ENCODE measurements at places on chromosomes 5 and 9. TPM values are rescaled to one million over a fixed set of nuclear protein-coding genes. Genes with fewer than 3 reads are reported as not detected.

DNA sequence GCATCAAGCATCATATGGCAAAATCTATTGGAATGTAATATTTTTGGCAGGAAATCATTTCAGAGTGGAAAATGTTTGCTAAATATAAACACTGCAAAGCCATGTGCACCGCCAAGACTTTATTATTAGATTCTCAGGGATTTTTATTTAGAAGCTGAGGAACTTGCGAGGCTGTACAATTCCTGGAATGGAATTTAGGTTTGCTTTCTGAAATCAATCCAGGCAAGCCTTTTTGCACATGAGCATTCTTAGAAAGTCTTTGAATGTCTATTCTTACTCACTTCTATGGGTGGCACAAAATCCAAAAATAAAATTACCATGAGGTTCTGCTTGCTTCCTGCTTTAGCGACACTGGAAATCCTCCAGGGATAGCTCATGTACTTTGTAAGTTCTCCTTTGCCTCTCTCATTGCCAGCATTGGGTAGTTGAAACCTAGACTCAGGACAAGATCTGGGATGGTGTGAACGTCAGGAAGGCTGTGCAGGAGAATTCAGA lies 71.5 kb upstream of the PALM2AKAP2 start:
- no peak for DNase-seq

DNA sequence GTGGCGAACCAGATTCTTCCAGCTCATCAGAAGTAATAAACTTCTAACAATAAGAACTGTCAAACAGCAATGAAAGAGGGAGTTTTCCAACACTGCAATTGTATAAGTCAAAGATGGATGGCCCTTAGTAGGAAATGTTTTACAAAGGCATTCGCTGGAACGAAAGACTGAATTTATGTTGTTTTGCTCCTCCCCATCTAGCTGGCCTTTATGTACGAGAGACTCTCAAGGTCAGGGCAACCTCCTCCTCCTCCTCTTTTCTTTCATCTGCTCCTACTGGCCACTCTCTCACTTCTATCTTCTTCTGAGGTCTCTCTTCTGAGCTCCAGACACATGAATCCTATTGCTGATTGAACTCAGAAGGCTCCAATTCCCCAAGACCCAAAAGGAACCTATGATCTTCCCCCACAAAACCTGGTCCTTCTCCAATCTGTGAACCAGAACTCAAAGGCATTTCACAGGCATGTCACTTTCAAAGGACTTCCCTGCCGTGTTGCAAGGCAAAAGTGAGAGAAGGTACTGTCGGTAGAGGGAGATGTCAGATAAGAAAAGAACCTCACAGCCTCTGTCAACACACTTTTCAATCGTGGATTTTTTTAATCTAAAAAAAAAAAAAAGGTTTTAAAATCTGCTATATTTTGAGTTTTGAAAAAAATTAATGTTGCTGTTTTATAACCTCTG lies 28.5 kb upstream of the PUM3 start:
- DNase-seq, result no peak

Gene HK3
- 5.6 TPM for total RNA-seq

DNA sequence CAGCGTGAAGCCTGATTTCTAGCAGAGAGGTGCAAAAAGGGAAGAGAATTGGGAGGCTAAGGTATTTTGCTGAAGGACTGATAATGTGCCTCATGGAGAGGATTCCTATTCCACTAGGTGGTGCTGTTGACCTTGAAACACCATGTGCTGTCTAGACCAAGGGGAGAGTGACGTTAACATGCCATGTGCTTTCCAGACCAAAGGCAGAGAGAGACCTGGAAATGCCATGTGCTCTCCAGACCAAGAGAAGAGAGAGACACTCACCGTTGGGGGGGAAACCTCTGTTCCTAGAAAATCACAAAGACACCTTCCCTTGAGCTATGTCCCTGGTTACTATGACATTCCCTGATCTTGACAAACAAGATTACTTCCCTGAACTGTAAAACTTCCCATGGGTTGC lies 286.0 kb upstream of the TUSC1 start:
- DNase-seq, result no peak

DNA sequence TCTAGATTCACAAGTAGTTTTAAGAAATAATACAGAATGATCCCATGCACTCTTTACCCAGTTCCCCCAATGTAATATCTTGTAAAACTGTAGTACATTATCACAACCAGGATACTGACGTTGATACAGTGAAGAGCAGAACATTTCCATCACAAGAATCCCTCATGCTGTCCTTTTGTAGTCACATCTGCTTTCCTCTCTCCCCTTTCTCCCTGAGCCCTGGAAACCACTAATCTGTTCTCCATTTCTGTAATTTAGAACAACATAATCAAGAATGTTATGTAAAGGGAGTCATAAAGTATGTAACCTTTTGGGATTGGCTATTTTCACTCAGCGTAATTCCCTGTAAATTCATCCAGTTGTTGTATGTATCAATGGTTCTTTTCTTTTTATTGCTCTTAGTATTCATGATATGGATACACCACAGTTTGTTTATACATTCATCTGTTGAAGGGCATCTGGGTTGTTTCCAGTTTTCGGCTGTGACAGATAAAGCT lies 61.1 kb downstream of the ERCC6L2 start:
- DNase-seq, result no peak

Gene IL31RA
- total RNA-seq, result not detected

GRCh38 chr9:127360250-127360649 lies 36.7 kb upstream of the SLC2A8 start:
- DNase-seq, result no peak

Gene PTGER4
- total RNA-seq, result 10.3 TPM

Gene GDA
- 6.6 TPM for total RNA-seq

DNA sequence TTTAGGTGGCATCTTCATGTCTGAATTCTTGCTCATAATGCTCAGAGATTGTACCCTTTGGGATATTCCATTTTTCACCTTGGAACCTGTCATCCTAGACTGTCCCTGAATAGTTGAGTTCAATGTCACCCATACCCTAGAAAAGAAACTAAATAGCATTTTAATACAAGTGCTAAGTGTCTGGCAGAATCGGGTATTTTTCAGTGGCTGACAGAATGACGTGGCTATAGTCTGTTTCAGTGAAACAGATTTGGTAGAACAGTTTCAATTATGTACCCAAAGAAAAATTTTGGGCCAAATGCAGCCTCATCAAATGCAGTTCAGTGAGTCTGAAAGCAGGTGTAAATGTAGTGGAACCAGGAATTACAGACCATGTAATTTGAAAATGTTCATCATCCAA lies 1041.2 kb downstream of the DTWD2 start:
- no peak for DNase-seq

DNA sequence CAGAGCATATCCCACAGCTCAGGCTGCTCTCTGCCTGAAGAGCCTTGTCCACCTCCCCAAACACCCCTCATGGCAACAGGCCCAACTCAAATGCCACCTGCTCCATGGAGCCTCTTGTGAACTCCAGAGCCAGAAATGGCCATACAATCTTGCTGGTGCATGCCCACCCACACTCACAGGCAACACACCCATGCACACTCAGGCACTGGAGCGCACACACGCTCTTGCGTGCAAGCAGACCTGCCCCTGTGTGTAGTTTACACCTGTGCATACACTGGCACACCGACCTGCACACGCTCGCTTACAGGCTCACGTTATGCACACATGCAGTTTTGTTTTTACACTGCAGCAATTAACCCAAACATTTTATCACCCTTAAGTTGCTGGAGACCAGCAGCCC lies 40.0 kb downstream of the HRH2 start:
- no peak for DNase-seq

GRCh38 chr9:135456436-135457104 lies 23.0 kb upstream of the PPP1R26 start:
- no peak for DNase-seq

- no peak for DNase-seq
Observed at GRCh38 chr5:133595465-133595864, 16.9 kb downstream of the FSTL4 start.

DNA sequence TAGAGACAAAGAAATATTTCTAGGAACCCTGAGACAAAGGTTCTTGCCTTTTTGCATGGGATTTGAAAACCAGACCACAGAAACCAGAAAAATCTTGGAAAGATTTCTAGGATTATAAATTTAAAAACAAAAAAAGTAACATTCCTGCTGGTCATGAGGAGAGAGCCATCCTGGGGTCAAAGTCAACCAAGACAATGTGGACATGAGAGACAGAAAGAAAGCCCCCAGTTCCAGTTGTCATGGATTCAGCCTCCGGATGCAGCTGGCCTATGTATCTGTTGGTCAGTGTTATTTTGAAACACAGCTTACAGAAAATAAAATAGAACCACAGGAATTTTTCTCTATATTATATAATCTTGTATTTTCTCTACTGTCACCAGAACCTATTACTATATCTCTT lies 24.4 kb upstream of the RGMB start:
- DNase-seq, result no peak

DNA sequence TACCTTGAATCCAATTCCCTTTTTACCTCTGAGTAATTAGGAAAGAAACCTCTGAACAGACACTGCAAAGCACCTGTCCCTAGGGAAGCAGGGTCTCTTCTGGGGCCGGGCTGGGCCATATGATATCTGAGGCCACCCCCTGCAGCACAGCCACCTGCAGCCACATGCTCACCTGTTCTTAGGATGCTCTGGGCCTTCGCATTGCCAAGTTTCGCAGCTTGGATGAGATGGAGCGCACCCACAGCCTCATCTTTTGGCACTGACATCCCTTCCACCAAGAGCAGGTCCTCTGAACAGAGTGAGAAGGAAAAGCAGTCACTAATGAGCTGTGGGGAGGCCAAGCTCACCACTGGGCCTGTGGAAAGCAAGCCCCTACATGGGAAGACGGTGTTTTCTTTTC lies 27.3 kb downstream of the CLTA start:
- DNase-seq, result no peak

Gene NEURL1B
- total RNA-seq, result 35.0 TPM

Gene CD14
- 17.3 TPM for total RNA-seq

Gene GHR
- total RNA-seq, result 3.6 TPM

DNA sequence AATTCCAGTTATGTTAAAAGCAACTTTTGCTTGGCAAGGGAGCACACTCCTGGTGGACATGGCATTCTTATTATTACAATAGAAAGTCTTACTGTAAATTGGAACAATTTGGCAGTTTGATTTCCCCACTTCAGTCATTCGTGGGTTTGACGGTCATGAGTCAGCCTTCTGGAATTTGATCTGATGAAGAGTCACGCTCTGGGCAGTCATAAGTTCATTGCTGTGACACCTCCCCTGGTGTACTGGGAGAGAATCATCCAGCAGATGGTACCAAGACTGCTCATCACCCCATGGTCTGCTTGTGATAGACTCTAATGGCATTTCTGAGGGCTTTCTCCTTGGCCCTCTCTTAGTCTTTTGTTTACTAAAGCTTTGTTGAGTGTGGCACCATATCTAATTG lies 53.8 kb downstream of the GLRA1 start:
- DNase-seq, result no peak

GRCh38 chr9:35852876-35853865 lies 17.0 kb downstream of the OR13J1 start:
- peak; percentile 17 for DNase-seq

DNA sequence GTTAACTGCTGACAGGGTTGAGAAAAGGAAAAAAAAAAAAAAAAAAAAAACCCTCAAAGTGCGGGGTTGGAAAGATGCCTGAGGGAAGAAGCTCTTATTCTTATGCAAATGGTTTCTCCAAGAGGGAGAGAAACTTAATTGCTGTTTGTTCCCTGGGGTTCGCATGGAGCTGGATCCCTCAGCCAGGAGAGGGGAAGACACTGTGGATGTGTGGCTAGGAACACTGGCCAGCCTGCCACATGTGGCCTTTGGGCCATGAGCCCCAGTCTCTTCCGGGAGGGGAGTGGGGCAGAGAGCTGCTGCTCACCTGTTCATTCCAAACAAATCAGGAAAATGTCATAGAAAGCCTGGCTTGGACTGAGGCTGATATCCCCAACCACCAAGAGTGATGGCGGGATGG lies 9.4 kb upstream of the SCGB3A2 start:
- no peak for DNase-seq

Gene IL12B
- not detected for total RNA-seq

Gene KCTD16
- 0.18 TPM for total RNA-seq

- DNase-seq, result no peak
Observed at GRCh38 chr5:83844449-83845068, 123.9 kb upstream of the HAPLN1 start.

DNA sequence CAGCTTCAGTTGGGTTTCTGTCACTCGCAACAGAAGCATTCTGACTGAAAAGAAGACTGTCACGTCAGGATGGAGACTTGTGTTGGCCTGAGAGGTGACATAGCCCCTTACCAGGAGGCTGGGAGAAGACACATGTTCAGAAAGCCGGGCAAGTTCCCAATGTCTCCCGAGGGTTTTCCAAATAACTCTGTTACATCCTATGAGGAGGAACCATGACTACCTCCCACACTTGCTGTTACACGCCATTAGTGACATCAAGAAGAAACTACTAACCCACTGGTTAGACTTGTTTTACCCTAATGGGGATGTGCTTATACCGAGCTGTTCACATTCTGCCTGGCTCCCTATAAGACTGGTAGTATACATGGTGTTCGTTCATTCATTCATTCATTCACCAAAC lies 33.3 kb downstream of the SH3PXD2B start:
- DNase-seq, result no peak

GRCh38 chr9:93203718-93204469 lies 20.0 kb downstream of the WNK2 start:
- DNase-seq, result no peak

GRCh38 chr5:169287529-169287928 lies 13.4 kb downstream of the SLIT3 start:
- no peak for DNase-seq

Gene IRX4
- not detected for total RNA-seq

DNA sequence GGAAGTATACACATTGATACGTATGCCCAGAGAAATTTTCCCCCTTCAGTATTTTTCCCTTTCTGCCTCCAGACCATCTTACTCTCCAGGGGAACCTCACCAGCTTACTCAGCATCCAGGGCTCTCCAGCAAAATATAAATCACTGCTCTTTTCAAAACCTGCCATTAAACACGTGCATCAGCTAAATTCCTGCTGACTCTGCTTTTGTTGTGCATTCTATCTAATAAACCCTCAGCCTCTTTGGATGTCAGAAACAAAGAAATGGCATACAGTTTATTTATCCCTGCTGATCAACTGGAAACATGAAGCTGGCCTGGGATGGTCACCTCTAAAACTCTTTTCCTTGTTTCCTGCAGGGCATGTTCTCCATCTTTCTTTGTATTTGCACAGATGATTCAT lies 126.8 kb downstream of the TRPM3 start:
- DNase-seq, result no peak

Gene SPIN1
- total RNA-seq, result 77.9 TPM

Gene SUSD3
- total RNA-seq, result 3.0 TPM

DNA sequence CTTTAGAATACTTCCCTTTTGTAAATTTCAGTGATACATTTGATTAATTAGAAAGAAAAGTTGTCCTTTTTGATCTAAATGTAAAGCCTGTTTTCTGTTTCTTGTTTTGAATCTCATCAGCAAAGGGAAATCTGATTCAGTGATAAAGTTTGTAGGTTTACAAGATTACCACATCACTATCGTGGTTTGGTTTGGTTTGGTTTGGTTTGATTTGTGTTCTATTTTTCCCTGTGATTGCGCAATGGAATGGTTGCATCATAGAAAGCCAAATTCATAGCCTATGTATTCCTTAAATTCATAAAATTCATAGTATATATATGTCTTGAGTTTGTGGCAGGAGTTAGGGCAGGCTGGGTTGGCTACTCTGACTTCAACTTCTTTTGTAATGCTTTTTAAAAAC lies 15.2 kb downstream of the SRFBP1 start:
- no peak for DNase-seq

- no peak for DNase-seq
Observed at GRCh38 chr9:14320271-14321181, 6.6 kb upstream of the NFIB start.
